ENCODE measurements at places on chromosomes 5 and 9.

DNA sequence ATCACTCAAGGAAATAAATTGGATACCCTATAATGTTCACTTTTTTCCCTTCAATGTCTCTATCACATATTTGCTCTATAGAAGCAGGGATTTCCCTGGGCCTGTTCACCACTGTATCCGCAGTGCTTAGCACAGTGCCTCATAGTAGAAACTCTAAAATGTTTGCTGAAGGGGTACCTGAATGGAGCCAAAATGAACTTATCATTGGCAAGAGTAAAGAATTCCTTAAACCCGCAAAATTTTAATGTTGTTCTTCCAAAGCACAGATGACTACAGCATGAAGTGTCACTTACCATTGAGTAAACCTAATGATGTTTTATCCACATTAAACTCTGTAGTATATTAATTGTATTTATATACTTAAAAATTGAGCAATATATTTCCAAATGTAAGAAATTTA lies 96.1 kb downstream of the JAKMIP2 start:
- DNase-seq: no peak

GRCh38 chr9:79431019-79431679 lies 140.6 kb upstream of the TLE4 start:
- no peak for DNase-seq

- DNase-seq: no peak
These were observed 30.9 kb upstream of the OLFM1 start for GRCh38 chr9:135056541-135056940.

DNA sequence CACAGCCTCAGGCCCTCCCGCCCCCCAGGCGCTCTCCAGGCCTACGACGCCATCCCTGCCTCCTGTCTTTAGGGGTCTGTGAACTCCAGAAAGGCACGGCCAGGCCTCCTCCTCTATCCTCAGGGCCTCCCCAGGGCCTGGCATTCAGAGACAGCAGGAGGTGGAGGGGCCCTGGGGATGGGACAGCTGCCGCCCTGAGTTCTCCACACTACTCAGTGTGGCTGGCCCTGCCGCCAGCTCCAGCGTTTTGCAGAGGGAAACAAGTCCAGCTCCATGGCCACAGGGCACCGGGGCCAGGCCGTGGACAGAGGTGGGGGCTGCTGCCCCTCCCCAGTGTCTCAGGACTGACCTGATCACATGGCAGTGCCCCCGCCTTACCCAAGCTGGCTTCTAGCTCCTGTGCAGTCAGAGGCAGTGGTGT lies 16.4 kb downstream of the SH3GLB2 start:
- no peak for DNase-seq

DNA sequence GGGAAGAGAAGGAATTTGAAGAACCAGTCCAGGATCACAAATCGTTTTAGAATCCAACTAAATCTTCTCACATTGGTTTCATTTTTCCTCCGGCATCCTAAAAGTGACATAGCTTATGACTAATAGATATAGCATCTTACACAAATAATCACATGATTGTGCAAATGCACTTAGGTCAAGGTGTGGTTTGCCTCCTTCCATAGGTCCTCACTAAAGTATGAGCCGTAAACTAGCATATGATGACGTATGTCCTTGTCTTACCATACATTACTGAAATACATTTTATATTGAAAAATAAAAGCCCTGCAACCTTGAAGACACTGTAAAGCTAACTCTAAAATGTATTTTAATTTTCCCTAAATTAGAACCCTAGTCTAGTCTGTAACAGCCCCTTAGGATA lies 362.7 kb upstream of the ADAMTS16 start:
- DNase-seq: no peak

DNA sequence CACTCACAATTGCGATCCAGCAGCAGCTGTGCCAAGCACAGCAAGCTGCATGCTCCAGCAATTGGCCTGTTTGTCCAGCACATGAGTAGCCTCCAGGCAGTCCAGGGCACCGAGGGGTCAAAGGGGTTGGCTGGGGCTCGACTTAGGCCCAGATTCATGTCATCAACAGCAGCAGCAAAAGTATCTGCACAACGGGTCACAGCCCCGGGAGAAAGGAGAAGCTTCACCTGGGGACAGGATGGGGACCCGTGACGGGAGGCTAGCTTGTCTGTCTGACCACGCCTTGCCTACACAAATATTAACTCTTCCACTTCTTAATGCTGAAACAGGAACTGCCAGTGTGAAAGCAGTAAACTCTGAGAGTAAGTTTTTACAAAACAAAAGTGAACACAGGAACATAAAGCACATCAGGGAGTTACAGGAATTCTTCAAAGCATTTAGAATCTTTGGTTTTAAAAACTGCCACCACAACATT lies 191.2 kb downstream of the PIK3R1 start:
- no peak for DNase-seq

- no peak for DNase-seq
These were observed 3.3 kb upstream of the PURA start for GRCh38 chr5:140110646-140110957.

DNA sequence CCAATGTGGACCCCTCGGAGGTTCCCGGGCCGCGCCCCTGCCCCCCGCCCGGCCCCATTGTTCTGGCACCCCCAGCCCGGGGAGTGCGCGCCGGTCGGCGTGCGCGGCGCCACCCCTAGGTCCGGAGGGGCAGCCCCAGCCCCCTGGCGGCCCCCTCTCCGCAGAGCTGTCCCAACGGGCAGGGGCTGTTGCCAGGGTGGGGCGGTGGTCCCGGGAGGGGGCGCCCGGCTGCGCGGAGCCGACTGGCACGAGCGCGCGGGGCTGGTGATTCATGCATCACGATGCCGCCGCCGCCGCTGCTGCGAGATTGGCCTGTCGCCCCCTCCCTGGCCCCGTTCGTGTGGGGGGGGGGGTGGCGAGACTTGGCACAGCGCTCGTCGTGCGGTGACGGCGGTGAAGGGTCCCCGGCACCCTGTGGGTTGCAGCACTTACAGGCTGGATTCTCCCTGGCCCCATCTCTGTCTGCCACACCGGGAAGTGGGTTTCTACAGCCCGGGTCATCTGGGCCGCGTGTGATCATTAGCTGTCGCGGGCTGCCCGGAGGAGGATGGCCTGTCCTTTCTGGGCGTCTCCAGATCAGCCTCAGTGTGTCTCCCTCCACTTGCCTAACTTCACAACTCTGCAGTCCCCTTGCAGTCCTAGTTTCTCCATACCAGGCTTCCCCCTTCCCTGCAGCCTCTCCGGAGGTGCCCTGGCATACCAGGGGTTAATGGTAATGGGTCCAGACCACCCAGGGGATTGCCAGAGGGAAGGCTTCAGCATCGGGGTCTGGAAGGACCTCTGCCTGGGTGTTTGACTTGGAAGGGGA lies 858 bp downstream of the NCS1 start:
- DNase-seq: no peak

DNA sequence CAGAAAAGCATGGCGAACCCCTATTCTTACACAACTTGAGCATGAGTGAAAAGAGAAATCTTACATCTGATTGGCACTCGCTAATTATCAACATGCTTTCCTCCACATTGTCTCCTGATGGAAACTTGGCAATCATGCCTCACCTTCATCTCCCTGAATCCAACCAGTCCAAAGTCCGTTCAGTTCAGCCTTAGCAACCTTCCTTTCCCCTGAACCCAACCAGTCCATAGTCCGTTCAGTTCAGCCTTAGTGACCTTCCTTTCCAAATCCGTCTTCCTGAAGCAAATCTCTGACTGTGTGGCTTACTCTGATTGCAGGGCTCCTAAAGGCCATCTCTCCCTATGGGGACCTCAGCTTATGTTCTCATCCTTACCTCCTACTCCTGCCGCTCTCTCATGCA lies 538.3 kb upstream of the CLINT1 start:
- no peak for DNase-seq

GRCh38 chr5:54187694-54188093 lies 122.7 kb downstream of the ARL15 start:
- no peak for DNase-seq

DNA sequence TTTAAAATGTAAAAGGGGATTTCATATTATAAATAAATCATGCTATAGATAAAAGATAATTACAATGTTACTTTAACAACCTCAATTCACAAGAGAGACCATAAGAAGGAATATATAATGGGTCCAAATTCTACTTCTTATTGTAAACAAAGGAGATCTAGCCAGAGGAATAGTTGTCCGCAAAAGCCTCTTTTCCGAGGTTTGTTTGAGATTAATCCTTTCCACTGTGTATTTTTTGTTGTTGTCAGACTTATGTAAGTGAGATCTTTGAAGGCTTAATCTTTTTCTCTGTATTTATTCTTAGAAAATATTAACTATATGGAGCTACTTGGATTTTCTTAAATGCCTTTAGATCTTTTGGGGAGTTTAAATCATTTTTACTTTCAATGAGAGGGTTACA lies 1299.3 kb upstream of the WWC1 start:
- no peak for DNase-seq

DNA sequence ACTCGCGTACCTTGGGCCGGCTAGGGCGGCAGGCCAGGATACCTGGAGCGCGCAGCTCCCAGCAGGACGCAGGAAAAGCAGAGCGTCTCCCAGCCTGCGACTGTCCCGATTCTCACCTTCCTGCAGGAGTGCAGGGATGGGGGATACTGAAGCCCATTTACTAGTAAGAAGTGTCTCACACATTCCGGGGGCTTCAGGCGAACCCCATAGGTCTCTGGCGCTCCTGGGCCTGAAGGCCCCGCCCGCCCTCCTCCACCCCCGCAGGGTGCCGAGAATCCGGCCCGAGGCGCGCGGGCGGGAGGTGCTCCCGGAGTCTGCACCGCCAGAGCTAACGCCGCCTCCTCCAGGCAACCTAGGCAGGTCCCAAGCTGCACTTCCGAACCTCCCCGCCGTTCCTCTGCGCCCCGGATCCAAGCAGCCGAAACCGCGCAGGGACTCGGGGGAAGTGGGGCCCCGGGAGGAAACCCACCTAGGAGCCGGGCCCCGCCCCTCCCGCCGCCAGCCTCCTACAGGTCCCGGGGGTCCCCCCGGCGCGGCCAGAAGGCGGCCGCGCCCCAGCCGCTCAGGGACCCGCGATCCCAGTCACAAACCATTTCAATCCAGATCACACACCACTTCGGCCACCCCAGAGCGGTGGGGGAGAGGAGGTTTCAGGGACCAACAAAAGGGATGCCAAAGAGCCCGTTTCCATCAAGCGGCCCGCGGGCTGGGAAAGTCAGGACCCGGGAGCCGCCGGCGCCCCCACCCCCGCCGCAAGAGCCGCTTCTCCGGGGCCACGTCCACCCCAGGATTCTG lies 1.2 kb downstream of the ROR2 start:
- DNase-seq: no peak

Measured in tibial nerve (tissue), 4 donors.